ENCODE measurements at places on chromosomes 12 and 14.

DNA sequence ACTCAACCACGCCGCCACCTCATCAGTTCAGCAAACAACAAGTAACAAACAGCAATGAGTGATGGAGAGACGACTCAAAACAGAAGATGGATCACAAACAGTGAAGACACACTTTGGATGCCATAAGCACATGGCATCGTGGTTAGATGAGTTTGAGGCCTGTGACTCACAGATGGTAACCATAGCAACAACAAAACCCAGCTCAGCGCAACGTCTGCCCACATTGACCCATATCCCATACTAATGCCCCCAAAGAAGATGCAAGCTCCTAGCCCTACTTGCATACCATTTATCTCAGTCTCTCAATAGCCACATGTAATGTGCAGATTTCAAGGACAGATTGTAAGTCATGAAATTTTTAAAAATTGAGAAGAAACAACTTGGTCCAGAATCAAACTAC is 1322.3 kb upstream of the TMEM132C start:
- DNase-seq = no peak

GRCh38 chr14:95507174-95507573 is 9.3 kb downstream of the SYNE3 start:
- no peak for DNase-seq

DNA sequence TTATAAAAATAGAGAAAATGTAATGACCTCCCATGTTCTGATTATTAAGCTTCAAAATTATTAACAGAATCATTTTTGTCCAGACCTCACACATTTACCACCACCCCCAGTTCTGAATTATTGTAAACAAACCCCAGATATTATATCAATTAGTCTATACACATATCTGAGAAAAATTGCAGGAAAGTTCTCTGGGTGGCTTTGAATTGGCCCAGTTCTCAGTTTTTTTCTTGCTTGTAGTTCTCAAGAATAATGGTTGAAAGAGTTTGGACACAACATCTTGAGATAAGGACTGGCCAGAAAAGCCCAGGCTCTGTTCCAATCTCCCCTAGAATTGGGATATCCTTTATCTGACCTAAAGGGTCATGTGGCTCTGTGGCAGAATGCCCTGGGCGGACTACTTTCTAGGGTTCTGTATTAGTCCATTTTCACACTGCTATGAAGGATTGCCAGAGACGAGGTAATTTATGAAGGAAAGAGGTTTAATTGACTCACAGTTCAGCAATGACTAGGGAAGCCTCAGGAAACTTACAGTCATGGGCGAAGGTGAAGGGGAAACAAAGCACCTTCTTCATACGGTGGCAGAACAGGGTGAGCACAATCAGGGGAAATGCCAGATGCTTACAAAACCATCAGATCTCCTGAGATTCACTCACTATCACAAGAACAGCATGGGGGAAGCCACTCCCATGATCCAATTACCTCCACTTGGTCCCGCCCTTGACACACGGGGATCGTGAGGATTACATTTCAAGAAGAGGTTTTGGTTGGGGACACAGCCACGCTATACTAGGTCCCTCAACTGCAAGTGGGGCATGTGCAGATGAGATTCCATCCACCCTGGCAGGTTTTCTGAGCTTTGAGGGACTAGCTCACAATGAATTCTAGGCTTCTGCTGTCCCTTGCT is 1504.6 kb upstream of the FLRT2 start:
- no peak for DNase-seq

DNA sequence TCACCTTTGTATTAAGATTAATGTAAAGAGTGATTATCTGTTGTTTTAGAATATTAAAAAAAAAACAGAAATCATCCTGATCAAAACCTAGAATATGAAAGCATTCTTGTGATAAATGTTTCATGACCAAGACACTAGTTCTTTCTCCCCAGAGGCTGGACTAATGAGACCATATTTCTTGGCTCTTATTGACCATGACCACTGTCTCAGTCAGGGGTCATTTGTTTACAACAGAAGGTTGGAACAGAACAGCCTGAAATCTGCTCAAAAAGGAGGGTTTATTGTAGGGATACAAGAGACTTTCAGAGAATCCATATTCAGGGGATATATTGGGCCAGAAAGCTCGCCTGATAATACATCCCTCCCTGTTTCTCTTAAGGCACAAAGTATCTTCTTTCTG is 87.7 kb downstream of the TMEM30B start:
- no peak for DNase-seq

- DNase-seq = no peak
Observed at GRCh38 chr14:33363682-33364081, 425.0 kb downstream of the NPAS3 start.

GRCh38 chr12:110498984-110499706 is 2.8 kb downstream of the VPS29 start:
- no peak for DNase-seq

- no peak for DNase-seq
Observed at GRCh38 chr14:76421662-76422061, 45.7 kb downstream of the ESRRB start.

DNA sequence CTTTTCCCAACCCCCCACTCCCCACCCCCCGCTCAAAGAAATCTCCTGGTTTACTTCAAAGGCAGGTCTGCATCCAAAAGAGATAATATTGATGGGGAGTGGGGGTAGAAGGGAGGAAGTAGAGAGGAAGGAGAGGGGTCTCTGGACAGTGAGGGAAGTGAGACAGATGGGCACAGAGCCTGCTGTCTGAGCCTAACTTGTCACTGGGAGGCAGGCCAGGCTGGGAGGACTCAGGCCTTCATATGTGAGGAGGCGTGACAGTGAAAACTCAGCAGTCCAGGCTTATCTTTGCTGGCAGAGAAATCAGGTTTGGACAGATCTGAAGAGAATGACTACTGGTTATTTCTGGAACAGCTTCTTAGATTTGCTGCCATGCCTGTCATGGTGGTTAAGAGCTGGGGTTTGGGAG is 192.3 kb downstream of the NUAK1 start:
- DNase-seq = no peak

GRCh38 chr12:52335598-52336262 is 14.5 kb upstream of the KRT83 start:
- DNase-seq = no peak

- DNase-seq = no peak
Observed at GRCh38 chr12:90211017-90211416, 502.4 kb upstream of the ATP2B1 start.

DNA sequence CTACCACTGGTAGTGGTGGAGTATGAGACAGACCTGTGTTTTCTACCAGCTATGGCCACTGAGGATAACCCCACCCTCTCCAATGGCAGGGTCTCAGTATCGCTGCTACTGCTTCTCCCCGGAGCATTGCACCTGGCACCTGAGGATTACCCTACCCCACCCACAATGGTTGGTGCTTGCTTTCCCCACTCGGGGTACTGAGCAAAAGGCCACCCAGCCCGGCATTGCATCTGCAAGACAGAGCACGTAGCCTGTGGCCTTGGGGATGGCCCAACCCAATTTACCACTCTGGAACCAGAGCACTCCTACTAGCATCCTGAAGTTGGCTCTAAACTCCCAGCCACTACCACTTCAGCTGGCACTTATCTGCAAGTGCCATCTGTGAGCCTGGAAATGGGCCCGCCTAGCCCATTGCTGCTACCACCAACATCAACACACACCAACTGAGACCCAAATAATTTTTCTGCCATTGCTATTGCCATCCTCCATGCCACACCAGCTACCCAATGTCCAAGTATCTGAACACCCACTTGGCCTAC is 145.7 kb downstream of the CNTN1 start:
- DNase-seq = no peak

DNA sequence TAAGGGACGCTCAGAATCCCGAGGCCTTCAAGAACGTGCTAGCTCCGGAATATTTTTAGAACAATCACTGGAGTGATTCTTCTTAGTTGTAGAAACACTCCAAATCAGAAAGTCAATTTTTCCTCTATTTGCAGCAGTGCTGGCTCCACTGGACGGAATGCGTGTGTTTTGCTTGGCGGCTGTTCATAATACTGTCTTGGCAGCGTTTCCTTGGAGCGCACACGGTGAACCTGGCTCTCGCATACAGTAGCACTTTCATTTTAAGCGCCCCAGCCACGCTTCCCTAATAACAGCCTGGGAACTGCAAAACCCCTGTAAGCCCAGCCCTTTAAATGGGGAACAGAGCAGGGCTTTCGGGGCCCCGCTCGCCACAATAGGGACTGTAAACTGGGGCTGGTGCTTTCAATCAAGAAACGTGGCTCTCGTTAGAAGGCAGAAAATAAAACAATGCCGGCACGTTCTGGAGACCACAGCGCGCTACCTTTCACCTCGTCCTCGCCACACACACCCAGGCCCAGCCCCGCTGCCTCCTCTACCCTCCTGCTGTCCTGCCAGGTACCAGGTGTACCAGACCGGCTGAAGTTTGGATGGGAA is 79.9 kb downstream of the BCL11B start:
- DNase-seq = no peak

DNA sequence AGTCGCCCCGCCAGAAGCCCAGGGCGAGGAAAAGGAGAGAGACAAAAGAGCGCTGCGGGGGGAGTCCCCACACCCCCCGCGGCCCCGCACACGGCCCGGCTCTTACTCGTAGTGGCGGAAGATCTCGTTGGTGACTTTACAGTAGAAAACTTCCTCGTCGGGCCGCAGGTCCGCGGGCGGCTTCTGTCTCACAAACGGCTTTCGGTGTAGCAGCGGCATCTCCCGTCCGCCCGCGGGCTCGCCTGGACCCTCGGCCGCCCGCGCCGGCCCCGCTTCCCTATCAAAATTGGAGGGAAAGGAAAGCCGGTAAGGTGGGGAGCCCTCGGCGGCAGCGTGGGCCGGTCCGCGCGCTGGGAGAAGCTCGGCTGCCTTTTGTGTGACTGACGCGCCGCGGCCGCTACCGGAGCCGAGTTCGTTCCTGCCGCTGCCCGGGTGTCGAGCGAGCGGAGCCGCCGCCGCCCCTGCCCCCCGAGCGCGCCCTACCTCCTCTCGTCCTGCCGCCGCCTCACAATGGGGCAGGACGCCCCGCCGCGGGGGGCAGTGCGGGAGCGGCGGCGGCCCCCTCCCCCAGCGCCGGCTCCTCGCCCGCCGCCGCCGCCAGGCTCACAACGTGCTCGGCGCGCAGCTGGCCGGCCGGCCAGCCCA is 652 bp downstream of the BAZ1A start:
- DNase-seq = no peak

DNA sequence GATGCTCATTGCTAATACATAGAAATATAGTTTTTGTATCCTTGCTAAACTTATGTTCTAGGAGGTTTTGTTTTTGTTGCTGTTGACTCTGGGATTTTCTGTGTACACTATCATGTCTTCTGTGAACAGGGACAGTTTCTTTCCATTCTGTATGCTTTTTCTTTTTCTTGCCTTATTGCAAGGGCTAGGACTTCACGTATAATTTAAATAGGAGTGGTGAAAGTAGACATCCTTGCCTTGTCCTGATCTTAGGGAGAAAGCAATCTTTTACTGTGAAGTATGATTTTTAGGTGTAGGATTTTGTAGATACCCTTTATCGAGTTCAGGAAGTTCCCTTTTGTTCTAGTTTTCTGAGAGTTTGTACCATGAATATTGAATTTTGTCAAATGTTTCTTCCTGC is 1.5 kb upstream of the EIF2B2 start:
- DNase-seq = no peak

DNA sequence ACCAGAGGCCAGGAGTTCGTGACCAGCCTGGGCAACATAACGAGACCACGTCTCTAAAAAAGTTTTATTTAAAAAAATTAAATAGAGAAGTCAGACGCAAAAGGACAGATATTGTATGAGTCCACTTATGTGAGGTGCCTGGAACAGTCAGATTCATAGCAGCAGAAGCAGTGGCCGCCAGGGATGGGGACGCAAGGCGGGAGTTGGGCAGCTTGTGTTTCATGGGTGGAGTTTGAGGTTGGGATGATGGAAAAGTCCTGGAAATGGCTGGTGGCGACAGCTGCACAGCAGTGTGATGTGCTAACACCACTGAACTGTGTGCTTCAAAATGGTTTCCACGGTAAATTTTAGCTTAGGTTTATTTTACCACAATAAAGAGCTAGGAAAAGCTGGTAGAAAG is 57.6 kb upstream of the DDX11 start:
- DNase-seq = no peak

DNA sequence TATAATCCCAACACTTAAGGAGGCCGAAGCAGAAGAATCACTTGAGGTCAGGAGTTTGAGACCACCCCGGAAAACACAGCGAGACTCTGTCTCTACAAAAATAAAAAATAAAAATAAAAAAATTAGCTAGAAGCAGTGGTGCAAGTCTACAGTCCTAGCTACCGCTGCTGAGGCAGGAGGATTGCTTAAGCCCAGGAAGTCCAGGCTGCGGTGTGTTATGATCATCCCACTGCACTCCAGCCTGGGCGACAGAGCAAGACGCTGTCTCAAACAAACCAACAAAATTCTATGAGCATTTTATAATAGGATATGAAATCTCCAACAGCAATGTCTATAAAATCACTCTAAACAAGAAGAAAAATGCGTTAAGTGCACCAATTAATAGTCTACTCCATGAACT is 75.3 kb downstream of the PPP1R12A start:
- no peak for DNase-seq

GRCh38 chr14:75428230-75429104 is 645 bp downstream of the JDP2 start:
- DNase-seq = no peak

DNA sequence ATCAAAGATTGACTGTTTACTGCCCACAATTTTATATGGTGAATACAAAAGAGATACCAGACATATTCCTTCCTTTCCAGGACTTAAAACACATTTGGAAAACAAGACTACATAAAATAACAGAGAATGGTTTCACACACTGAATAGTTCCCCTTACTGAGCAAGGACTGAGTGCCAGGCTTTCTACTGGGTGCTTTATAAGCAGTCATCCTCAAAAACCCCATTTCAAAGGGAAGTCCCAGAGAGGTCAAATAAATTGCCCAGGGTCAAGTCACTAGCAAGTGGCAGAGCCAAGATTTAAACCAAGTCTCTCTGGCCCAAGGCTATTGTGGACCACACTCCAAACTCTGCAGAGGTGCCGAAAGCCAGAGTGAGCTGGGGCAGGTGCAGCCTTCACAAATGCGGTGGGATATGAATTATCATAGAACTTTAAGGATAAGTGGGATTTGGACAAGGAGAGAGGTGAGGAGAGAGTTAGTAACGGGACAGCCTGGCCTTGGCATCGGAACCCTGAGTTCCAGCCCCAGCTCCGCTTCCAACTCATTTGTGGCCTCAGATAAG is 9.1 kb upstream of the RPAP3 start:
- no peak for DNase-seq

- DNase-seq = no peak
Observed at GRCh38 chr14:72891666-72892102, 2.2 kb downstream of the DPF3 start.

DNA sequence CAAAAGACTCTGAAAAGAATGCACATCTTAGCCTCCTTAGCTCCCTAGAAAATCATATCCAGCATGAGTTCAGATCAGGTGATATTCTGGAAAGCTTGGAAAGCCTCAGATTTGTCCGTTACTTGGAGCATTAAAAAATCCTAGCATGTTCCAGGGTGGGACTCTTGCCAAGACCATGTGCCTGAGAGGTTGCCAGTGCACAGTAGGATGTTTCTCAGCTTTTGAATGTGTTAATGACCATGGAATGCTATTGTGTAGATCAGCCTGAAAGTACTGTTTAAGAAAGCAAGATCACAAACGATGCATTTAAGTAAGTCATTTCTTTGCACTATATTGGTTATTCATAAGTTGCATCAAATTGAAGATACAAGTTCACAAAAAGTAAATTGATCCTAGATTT is 230.5 kb downstream of the ETNK1 start:
- no peak for DNase-seq
